ENCODE measurements at places on chromosomes 3 and 15.

DNA sequence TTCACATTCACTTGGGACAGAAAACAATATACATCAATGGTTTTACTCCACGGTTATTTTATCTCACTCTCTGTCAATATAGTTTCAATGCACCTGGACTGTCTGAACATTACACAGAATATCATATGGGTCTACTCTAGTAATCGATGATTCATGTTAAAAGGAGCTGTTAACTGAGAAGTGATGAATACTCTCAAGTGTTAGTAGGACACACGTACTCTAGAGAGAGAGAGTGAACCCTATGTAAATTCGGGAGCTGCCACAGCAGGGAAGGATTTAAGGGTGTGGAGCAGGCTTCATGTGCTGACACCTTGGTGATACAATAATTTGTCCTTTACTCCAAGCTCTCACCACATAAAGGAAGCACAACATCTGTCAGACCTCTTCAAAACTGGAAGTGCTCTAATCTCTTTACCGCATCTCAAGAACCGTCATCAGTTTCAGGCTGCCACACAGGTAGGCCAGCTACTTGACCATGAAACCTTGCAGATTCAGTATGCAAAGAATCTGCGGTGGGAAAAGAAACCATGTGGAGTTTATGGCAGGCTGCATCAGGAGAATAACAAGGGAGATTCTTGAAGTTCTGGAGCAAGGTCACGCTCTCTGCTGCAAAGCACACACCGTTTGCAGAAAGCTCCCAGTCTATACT is 199.2 kb upstream of the TMC3 start:
- no peak for DNase-seq

DNA sequence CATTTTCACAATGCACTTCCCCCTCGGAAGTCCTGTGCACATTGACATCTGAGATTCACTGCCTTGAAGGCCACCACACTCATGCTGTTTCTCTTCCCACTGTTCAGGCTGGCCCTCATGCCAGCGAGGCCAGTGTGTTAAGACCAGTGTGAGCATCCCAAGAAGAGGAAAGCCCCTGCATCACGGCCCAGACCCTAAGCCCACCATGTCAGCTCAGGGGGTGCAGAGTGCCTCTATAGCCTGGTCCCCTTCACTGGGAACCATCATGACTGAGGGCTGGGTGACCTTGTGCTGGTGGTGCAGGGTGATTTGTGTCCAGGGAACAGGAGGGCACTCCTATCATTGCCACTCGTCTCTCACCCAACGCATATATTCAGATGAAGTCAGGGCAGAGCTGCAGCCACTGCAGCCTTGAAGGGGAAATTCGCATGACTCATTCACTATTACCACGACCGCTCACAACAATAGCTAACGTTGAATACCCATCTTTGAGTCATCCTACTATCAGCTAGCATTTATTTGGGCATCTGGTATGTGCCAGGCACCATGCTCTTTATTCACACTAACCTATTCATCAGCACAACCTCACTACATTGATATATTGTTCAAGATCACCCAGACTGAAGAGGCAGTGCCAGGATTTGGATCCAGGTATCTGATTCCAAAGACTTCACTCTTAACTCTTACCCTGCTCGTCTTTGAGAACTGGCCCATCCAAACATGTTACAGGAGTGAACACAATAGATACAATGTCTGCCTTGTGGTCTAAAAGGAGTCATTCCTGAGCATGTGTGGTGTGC is 58.8 kb upstream of the SLC6A11 start:
- no peak for DNase-seq

DNA sequence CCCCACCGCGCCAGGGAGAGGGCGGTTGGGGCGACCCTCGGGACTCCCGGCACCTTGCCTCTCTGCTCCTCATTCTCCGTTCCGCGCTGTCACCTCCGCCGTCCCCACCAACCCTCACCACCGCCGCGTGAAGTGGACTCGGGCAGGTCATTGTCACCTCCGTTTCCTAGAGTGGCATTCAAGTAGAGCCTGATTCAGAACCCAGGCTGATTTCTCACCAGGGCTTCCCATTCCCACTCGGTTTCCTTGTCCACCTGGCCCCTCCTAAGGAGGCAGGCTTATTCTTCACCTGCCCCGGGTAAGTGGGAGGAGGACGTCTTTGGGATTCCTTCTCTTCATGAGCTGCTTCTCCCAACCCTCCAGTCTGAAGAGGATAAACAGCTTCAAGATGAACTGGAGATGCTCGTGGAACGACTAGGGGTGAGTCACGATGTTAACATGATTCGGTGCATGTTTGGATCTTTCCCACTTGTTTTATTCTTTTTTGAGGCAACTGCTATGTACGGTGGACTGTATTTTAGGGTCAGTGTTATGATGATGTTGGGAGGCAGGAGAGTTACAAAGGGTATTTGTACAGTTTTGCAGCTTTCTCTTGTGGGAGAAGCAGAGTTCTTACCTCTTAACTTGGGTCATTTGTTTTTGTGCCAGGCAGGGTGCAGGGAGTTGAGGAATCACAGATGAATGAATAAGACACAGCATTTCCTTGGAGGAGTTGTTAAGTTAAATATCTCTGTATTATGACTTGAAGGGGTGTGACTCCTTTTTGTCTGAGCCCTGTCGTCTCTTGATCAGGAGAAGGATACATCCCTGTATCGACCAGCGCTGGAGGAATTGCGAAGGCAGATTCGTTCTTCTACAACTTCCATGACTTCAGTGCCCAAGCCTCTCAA is 692 bp downstream of the PSMD2 start:
- no peak for DNase-seq

GRCh38 chr3:99644746-99645145 is 6.4 kb downstream of the COL8A1 start:
- no peak for DNase-seq

DNA sequence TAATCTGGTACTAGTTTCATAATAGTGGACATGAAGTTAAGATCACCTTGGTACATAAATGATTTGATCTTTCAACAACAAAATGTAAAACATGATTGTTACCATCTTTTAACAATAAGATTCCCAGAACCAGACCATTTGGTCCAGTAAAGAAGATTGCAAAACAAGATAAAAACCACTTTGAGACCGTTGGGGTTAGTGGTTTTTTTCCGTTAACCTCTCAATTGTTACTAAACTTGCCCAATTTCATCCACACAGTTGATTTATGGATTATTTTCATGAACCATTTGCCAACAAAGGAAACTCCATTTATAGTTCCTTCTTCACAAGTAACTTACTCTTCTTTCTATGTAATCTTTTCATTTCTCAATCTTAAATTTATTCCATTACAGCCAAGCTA is 53.8 kb downstream of the ATP8B4 start:
- no peak for DNase-seq

GRCh38 chr15:39512643-39513042 is 68.2 kb upstream of the THBS1 start:
- DNase-seq: no peak

Data from GDM1 (cell line).